Stimulated activated CD4-positive, alpha-beta T cell treated with anti-CD3 and anti-CD28 coated beads, Interleukin-15, amount 100 ng/mL, for 48 hours (primary cell): ENCODE measurements at places on chromosomes 2 and 18.
A peak's percentile ranks its signal among the peaks of the same experiment; 100 is the strongest.

DNA sequence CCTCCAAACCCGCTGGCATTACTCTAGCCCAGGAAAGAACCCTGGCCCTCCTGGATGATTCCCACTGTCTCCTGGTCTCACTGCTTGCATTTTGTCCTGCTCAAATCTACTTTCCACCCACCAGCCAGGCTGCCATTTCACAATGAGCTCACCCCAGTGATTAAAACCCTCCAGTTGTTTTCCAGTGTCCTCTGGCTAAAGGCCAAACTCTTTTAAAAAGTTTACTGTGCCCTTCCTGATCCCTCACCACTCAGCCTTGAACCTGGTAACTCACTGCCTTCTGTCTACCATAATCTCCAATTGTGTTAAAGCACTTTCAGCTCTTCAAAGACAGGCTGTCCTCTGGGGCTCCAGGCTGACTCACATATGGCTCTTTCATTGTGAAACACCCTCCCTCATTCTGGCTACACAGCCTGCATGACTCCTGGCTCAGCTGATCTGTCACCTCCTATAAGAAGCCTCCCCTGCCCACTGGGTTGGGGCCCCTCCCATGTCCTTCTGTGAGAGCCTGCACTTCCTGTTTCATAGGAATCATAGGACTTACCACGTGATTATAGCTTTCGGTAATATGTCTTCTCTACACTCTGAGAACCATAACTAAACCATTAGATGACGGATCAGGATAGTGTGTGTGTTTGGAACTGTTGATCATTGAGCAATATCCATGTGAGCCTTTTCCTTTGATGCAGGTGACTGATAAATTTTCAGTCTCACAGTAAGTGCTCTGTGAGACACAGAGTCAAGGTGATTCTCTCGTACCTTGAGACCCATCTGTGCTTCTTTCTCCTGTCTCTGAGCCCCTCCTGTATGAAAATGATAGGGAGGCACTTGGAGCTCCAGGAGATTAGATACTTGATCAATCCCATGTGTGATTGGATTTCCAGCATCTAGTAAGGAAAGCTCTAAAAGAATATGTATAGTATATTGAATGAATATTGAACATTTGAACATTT lies 590.8 kb upstream of the ID2 start:
- DNase-seq = peak; percentile 85

DNA sequence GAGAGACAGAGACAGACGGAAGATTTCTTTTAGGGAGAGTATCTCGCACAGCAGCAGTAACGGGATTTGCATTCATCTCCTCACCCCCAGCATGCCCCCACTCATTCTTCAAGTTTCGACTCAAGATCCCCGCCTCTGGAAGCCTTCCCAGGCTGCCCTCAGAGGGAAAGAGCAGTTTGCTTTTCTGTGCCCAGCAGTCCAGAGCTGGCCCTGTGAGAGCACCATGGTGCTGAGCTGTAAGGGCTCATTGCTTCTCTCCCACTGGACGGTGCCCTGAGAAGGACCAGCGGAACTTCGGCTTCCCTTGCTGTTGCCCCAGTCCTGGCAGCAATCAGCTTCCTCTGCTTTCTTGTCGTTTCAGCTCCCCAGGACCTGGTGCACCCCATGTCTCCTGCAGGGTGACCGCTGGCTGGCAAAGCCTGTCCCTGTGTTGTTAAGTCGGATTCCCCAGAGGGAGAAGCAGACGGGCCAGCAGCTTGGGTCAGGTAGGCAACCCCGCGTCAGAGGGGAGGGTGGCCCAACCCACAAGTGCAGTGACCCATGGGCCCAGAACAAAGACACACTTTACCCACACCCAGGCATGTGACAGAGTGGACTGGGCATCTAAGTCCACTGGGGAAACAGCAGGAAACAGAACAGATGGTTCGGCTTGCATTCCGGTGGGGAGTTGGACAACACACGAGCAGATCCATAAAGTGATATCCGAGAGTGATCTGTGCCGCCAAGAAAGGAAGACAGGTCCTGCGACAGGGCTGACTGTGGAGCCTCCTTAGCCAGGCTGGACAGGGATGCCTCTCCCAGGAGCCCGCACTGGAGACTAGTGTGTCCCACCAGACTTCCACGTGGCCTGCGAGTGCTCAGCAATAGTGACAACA lies 36.6 kb downstream of the TMEM177 start:
- DNase-seq = no peak

DNA sequence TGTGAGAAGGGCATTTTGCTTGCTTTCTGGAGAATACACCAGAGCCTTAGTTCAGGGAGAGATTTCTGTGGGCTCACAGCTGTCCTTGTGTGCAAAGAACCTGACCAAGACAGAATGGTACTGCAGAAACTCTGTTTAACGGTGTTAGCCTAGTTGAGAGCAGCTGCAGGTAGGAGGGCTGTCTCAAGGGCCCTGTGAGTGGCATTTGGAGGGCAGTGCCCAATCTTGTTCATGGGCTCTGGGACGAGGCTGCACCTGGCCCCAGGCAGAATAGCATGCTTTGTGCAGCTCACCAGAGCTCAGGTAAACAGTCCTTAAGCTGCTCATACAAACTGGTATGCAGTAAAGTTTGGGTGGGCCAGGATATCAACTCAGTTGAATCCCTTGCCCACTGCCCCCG lies 16.9 kb upstream of the RGPD4 start:
- DNase-seq = no peak

- no peak for DNase-seq
Measured at GRCh38 chr2:69168144-69168813, 155.3 kb downstream of the ANTXR1 start.

GRCh38 chr2:191664823-191665677 lies 12.9 kb upstream of the NABP1 start:
- no peak for DNase-seq

- no peak for DNase-seq
Measured at GRCh38 chr18:59182673-59183072, 37.3 kb upstream of the GRP start.

DNA sequence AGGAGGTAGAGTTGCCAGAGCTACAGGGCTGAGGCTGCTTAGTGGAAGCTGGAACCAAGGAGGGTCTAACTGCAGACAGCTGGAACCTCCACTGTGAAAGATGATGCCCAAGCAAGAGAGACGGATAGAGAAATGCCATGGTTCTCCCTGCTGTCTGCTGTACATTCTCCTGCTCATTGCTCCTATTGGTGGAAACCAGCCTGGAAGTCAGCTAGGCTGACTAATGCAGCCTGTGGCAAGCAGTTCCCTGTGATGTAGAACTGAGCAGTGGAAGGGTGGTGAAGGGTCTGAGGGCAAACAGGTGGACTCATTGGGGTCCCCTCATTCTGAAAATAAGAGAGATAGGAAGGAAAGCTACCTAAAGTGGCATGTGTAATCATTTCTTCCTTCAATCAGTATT lies 563.6 kb downstream of the SLC4A3 start:
- no peak for DNase-seq

DNA sequence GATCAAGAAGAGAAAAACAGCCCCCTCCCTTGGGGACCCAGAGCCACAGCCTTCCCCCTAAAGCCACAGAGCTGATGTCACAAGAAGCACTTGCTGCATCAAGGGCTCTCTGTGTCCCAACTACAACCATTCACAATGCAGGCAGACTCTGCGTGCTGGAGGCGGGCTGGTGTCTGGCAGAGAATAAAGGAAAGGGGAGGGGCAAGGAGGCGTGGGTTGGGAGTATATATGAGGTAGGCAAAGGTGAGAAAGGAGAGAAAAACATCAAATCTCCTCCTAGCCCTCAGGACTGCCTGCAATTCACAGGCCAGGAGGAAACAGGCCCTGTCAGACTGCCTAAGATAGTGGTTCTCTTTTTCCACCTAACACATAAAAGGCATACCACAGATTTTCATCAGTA lies 48.8 kb upstream of the IHH start:
- peak; percentile 23 for DNase-seq

DNA sequence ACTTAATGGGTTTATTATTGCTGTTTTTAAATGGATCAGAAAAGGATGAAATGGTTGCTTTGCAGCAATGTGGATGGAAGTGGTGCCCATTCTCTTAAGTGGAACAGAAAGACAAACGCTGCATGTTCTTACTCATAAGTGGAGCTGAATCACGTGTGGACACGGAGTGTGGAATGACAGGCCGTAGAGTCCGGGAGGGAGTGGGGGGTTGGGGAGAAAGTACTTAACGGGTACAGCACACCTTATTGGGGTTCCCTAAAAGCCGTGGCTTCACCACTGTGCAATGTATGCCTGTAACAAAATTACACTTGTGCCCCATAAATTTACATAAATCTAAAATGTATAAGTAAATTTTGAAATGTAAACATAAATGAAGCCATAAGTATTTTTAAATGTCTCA lies 64.0 kb upstream of the CTDP1 start:
- DNase-seq = no peak

DNA sequence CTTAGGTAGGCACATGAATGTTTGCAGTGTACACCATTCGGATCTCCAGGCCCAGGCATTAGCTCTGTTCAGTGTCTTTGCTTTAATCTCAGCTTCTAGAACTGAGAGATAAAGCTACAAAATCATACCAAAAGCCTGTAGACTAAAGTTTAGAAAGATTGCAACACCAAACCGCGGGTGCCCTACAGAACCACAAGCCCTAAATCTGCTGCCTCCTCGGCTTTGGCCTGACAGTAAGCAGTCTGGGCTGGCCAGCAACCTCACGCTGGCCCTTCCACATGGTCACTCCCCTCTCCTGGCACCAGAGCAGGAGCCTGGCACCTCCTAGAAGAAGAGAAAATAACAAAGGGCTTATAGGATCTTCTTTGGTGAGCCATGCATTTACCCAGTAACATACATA lies 8.9 kb upstream of the OSR1 start:
- no peak for DNase-seq

GRCh38 chr2:95115418-95115817 lies 6.2 kb downstream of the MRPS5 start:
- DNase-seq = peak; percentile 61

GRCh38 chr2:232133078-232133477 lies 171.6 kb downstream of the DIS3L2 start:
- no peak for DNase-seq

GRCh38 chr2:173851141-173851641 lies 114.0 kb downstream of the SP3 start:
- no peak for DNase-seq

GRCh38 chr2:203782262-203782976 lies 76.0 kb downstream of the CD28 start:
- DNase-seq = peak; percentile 69
